Activated naive CD8-positive, alpha-beta T cell treated with anti-CD3 and anti-CD28 coated beads, Interleukin-2, amount 10 ng/mL, durations not matched to agents 7 days and 5 days (primary cell): ENCODE measurements at places on chromosomes 16 and 17. TPM values are rescaled to one million over a fixed set of nuclear protein-coding genes. Genes with fewer than 3 reads are reported as not detected.

GRCh38 chr16:23801378-23801777 is 34.4 kb upstream of the PRKCB start:
- H3K4me1 ChIP-seq, result peaks cover 10% of the 10 kb centered on the region
- peaks cover 8% of the 10 kb centered on the region for H3K27me3 ChIP-seq

Gene NRN1L
- total RNA-seq, result 2.1 TPM

GRCh38 chr17:10600571-10600970 is 51.1 kb upstream of the MYH2 start:
- H3K27ac ChIP-seq, result no peak overlapping the region
- H3K36me3 ChIP-seq, result no peaks in the 10 kb centered on the region
- DNase-seq, result no peak
- peaks cover 7% of the 10 kb centered on the region for H3K27me3 ChIP-seq
- H3K4me3 ChIP-seq, result no peak overlapping the region

GRCh38 chr17:45316434-45317110 is at the start of gene MAP3K14:
MAP3K14 (minus strand) TSS chr17:45317020; CDS start chr17:45290745, 26,275 bp downstream.
- H3K27me3 ChIP-seq, result no peaks in the 10 kb centered on the region
- peak; percentile 83 for DNase-seq
- H3K27ac ChIP-seq, result peak within 1 kb of the TSS; percentile 94
- H3K4me3 ChIP-seq, result peak within 1 kb of the TSS; percentile 96

DNA sequence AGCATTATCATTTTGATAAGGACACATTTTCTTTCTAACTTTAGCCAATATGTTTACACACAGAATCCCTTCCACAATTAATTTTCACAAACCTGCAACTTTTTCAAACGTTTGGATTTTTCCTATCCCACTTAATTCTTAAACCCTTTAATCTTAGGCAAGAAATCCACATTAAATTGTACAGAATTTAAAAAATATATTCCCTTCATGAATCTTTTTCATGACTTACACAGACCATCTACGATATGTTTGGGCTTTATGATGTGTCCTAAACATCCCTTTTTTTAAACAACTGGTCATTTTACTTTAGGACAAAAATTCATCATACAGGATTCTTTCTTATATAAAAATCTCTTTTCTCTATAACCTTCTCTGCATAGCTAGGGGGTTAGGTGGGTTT is 241.5 kb upstream of the CNTNAP4 start:
- no peaks in the 10 kb centered on the region for H3K36me3 ChIP-seq
- no peak for DNase-seq

GRCh38 chr16:10820546-10820945 is 2.0 kb upstream of the TVP23A start:
- no peaks in the 10 kb centered on the region for H3K36me3 ChIP-seq
- H3K4me3 ChIP-seq, result no peak overlapping the region
- peaks cover 11% of the 10 kb centered on the region for H3K27me3 ChIP-seq
- DNase-seq, result no peak
- no peak overlapping the region for H3K27ac ChIP-seq
